Gastrocnemius medialis (tissue), 4 donors: ENCODE measurements at places on chromosomes 16 and 17.

DNA sequence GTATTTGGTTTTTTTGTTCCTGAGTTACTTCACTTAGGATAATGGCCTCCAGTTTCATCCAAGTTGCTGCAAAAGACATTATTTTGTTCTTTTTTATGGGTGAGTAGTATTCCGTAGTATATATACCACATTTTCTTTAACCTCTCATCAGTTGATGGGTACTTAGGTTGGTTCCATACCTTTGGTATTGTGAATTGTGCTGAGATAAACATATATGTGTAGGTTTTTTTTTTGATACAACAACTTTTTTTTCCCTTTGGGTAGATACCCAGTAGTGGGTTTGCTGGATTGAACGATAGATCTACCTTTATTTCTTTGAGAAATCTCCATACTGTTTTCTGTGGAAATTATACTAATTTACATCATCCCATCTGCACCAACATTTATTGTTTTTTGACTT, 6.8 kb downstream of the EFCAB13 start:
- DNase-seq: no peak

DNA sequence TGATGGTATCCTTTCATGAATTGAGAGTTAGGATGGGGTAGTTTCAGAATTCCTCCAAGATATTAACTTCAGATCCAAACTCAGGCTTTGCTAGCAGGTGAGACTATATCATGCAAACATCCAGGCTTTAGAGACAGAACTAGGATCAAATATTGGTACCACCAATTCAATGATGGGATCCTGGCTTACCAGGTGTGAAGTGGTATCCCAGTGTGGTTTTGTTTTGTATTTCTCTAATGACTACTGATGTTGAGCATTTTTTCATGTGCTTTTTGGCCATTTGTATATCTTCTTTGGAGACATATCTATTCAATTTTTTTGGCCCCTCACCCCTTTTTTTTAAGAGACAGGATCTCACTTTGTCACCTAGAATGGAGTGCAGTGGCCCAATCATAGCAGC, 57.0 kb downstream of the TOM1L2 start:
- no peak for DNase-seq

- no peak for DNase-seq
Measured at GRCh38 chr17:50430821-50431618, 5.0 kb downstream of the ACSF2 start.

DNA sequence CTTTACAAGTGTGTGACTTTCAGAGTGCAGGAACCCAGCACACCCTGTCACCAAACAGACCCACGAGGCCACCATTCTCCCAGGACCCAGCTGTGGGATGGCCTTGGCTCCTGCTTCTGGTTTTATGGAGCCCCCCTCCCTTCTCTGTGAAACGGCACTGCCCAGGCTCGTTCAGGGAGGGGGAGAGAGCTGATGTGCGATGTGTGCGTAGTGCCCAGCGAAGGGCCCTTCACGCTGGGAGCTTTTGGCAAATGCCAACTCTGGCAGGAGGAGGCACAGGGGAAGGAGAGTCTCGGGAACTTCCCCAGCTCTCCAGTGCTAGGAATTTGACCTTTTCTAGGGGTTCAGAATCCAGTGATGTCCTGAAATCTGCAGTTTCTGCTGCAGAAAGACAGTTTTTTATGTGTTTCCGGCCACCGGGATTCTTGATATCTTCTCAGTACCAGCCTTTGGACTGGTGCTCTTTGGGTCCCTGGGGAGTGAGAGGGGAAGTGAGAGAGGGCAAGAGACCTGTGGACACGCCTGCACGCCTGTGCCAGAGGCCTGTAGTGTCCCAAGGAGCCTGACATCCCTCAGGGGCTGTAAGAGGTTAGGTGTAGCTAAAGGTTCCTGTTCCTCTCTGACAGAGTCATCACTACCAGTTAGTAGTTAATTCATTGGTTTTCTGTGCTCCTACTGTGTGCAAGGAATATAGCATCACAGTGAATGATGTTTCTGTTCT, 45.1 kb downstream of the CMIP start:
- DNase-seq: no peak

- DNase-seq: no peak
Measured at GRCh38 chr16:54055864-54056263, 230.7 kb downstream of the IRX3 start.

DNA sequence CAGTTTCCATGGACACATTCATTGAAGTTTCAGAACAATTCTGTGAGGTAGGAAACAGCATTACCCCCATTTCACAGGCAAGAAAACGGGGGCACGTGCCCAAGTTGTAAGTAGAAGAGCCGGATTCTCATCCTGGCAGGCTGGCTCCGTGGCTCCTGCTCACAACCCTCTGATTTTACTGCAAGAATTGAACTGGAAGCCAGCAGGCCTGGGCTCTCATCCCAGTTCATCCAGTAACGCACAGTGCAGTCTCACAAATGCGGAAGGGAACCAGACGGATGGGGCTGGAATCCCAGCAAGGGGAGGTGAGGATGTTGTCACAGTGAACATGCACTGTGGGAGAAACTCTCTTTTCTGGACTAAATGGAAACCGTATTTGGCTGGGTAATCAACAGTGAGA, 40.7 kb upstream of the DOC2B start:
- DNase-seq: no peak

GRCh38 chr17:62599964-62600657, 27.4 kb upstream of the MRC2 start:
- no peak for DNase-seq
